ENCODE measurements at places on chromosomes 1 and 21.

GRCh38 chr1:178273707-178274410 lies 180.0 kb downstream of the RASAL2 start:
- DNase-seq, result no peak

GRCh38 chr1:210123924-210124589 lies 108.5 kb upstream of the SERTAD4 start:
- DNase-seq, result no peak

- no peak for DNase-seq
Measured at GRCh38 chr1:203628201-203629015, 1.8 kb downstream of the ATP2B4 start.

GRCh38 chr1:100455478-100456072 lies 82.4 kb upstream of the GPR88 start:
- DNase-seq, result no peak

DNA sequence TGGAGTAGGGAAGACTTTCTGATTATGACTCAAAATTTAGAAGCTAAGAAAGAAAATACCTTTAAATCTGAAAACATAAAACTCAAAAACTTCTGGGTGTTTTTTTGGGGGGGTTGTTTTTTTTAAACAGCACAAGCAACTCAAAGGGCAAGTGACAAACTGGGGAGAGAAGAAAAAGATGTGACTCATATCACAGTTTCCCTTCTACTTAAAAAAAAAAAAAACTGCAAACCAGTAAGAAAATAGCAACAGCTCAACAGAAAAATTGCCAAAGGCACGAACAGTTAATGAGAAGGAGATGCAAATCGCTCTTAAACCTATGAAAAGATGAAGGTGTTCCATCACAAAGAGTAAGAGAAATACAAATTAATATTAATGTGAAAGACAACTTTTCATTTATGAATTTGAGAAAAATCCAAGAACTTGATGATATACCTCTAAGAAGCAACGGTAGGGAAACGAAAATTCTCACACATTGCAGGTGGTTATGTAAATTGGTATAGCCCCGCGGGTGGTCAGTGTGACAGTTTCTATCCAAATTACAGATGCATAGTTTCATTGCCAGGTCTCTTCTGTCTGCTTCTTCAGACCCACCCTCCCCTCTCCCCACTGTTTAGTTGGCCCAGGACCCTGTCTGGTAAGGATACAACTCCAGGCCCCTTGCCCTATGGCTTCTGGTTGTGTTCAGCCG lies 9.0 kb downstream of the IFNAR2 start:
- DNase-seq, result no peak

DNA sequence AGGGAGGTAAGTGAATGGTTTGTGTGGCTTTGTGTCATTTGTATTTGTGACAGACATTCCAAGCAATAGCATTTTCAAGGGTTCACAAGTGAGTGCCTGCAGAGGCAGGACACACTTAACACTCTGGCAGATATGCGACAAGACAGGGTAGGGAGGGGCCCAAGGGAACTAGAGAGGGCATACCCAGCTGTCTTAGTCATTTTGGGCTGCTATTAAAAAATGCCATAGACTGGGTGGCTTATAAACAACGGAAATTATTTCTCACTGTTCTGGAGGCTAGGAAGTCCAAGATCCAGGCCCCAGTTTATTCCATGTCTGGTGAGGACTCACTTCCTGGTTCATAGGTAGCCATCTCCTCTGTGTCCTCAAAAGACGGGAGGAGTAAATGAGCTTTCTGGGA lies 137.4 kb downstream of the FGGY start:
- DNase-seq, result no peak

GRCh38 chr1:36458910-36459309 lies 5.3 kb downstream of the MRPS15 start:
- no peak for DNase-seq

- no peak for DNase-seq
Measured at GRCh38 chr1:218414060-218414728, 69.1 kb downstream of the TGFB2 start.

All from K562 (cell line).